ENCODE measurements at places on chromosomes 7 and 10.
A peak's percentile ranks its signal among the peaks of the same experiment; 100 is the strongest.

- no peak for DNase-seq
Measured at GRCh38 chr10:118769898-118770600, 15.3 kb upstream of the CACUL1 start.

- no peak for DNase-seq
Measured at GRCh38 chr7:132654150-132654549, 77.9 kb upstream of the PLXNA4 start.

- DNase-seq: peak; percentile 74
Measured at GRCh38 chr10:12264204-12264940, 68.4 kb downstream of the CDC123 start.

DNA sequence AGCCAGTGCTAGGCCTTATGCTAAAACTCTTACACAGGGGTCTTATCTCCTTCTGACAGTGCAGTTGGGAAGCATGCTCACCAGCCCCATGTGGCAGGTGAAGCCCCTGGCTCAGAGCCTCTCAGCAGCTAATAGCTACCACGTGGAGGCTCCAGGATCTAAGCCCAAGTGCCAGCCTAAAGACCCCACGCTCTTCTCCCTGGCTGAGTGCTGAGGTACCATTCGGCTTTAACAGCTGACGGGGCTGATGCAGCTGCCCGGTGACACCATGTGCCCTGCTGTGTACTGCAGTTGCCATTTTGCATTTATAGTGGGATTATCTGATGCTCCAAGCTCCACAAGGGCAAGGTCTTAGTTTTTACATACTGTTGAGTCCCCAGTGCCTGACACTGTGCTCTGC, 515.7 kb upstream of the GALNT17 start:
- DNase-seq: no peak

DNA sequence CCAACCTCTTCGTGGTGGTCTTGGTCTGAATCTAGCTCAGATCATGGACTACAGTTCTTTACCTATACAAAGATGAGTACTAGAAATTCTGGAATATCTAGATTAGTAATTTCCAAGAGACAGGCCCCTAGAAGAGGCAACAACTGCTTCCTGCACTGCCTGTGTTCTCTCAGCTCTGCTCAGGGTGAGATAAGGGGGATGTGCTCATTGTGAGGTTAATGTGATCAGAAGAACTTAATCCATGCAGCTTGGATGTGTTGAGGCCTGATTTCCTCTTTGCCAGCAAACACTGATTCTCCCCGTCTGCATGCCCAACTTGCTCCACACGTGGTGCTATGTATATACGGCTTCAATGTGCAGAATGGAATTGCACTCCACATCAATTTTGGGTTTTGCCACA, 268.0 kb downstream of the PHTF2 start:
- no peak for DNase-seq

DNA sequence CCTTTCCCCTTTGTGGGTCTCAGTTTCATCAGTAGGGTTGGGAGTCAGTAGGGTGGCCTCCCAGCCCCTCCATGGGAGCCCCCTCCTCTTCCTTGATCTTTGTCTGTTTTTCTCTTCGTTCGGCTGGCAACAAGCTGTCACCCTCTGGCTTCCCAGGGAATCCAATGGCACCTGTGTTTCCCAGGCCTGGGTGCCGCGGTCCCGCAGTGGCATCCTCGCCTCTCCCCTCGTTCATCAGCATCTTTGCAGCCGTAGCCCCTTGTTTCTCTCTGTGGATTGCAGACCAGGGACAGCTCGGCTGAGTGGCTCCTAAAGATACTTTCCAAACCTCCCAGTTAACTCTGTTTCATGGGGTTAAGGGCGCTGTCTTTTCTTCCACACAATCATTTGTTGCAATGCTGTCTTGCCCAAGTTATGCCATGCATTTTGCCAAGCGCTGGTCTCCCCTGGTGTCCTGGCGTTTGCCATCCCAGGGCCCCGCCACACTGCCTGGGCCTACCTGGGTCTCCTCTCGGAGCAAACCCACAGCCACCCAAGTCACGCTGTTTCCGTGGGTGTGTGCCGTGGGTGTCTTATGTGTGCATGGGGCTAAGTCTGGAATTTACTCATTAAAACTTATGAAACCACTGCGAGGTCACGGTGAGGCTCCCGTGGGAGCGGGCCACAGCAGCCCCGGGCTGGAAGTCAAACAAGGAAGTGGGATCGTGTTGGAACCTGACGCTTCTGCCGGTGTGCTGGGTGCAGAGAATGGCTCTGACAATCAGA, 189.4 kb upstream of the SHH start:
- no peak for DNase-seq

- no peak for DNase-seq
Measured at GRCh38 chr7:81676813-81677212, 93.0 kb downstream of the HGF start.

DNA sequence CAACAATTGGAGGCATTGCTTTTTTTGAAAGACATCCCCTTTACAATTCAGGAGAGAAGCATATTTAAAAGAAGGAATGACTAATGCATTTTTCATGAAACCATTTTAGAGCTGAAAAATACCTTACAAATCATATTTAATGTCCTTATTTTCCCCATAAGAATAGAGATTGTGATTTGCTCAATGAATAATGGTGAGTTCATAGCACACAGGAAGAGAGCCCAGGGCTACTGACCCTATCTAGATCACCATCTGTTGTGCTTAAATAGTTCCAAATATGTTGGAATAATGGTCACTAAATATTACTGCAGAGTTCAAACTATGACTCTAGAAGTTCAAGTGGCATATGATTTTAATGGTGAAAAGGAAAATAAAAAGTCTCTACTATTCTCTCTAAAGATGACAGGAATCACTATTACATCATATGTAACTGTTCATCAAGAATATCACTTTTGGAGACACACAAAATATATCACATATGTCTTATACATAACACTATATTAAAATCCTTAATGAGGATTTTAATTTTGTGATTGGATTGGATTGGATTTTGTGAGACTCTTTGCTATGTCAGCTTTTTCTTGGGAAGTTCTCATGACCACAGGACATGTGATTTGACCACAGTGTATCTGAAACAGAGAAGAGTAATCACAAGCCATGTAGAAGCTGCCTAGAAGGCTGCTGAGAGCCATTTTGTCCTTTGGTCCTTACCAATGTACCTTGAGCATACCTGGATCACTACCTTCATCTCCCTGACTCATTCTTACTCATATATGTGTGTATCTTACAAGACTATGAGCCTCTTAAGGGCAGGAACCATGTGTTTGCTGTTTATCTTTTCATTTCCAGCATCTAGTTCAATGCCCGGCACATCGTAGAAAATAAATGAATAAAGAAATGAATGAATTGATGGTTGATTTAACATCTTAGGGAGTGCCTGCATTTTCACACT, 26.4 kb downstream of the SLC16A9 start:
- DNase-seq: no peak

GRCh38 chr7:91824201-91824600, 56.3 kb downstream of the MTERF1 start:
- no peak for DNase-seq

GRCh38 chr10:21740989-21741388, 207.0 kb downstream of the MLLT10 start:
- no peak for DNase-seq

- DNase-seq: no peak
Measured at GRCh38 chr10:28054228-28054860, 55.5 kb upstream of the ODAD2 start.

DNA sequence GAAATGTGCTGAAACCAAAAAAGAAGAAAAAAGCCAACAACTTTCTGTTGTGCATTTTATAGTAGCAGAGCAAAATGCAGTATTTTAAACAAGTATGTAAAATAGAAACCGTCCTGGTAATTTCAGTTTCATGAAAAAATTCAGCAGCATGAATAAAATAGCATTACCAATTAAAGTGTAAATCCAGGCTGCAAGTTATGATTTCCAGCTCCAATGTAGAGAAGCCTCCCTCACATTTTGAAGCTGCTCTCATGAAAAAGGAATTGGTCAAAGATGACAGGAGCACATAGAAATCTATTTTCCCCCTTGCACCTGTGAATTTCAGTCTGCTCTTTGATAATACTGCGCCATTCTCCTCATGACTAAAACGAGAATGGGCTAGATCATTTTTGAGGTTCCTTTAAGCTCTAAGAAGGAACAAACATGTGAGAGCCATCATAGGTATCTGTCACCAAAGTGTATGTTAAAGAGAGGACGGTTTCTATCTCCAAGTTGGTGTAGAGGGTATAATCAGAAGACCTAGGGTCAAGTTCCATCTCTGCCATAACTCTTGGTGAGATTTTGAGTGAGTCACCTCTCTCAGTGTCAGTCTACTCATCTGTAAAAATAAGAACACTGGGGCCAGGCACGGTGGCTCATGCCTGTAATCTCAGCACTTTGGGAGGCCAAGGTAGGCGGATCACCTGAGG, 107.5 kb downstream of the MTPAP start:
- DNase-seq: no peak

- DNase-seq: no peak
Measured at GRCh38 chr10:104617831-104618230, 23.3 kb upstream of the SORCS3 start.

- no peak for DNase-seq
Measured at GRCh38 chr10:18364987-18365775, 225.0 kb downstream of the CACNB2 start.

Data from NCI-H510A (cell line).